ENCODE measurements at places on chromosomes 13 and 19.

GRCh38 chr13:75724752-75725517 lies 88.8 kb downstream of the LMO7 start:
- no peak for DNase-seq

- no peak for DNase-seq
Observed at GRCh38 chr13:39159393-39159792, 121.1 kb downstream of the NHLRC3 start.

GRCh38 chr13:56561327-56561726 lies 579.4 kb upstream of the PRR20A start:
- DNase-seq, result no peak

DNA sequence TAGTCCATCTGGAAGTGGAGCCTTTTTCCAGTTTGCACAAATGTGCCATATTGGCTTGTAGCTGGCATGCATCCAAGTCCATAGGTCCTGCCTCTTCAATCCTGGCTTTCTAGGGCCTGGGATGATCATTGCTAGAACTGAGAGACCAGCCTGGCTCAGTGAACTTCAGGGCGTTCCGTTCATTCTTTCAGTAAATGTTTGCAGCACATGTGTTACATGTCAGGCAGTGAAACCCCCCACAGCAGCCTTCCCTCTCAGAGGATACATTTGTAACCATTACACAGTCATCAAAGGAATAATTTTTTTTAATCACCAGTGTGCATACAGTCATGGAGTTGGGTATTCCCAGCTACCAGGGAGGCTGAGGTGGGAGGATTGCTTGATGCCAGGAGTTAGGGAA lies 9.7 kb downstream of the FUT2 start:
- no peak for DNase-seq

- DNase-seq, result no peak
Observed at GRCh38 chr13:98741741-98742435, 10.6 kb downstream of the SLC15A1 start.

DNA sequence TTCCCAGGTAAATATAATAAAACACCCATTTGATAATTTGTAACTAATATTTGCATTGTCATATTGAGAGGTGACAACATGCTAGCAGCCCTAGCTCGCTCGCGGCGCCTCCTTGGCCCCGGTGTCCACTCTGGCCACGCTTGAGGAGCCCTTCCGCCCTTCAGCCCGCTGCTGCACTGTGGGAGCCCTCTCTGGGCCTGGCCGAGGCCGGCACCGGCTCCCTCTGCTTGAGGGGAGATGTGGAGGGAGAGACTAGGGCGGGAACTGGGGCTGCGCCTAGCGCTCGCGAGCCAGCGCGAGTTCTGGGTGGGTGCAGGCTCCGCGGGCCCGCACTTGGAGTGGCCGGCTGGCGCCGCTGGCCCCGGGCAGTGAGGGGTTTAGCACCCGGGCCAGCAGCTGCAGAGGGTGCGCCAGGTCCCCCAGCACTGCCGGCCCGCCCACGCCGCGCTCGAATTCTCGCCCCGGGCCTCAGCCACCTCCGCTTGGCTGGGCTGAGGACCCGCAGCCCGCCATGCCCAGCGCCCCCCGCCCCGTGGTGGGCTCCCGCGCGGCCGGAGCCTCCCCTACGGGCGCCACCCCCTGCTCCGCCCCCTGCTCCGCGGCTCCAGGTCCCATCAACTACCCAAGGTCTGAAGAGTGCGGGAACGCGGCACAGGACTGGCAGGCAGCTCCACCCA lies 594.4 kb downstream of the SLITRK6 start:
- DNase-seq, result no peak

- no peak for DNase-seq
Observed at GRCh38 chr13:62593804-62594203, 1178.2 kb upstream of the PCDH20 start.

DNA sequence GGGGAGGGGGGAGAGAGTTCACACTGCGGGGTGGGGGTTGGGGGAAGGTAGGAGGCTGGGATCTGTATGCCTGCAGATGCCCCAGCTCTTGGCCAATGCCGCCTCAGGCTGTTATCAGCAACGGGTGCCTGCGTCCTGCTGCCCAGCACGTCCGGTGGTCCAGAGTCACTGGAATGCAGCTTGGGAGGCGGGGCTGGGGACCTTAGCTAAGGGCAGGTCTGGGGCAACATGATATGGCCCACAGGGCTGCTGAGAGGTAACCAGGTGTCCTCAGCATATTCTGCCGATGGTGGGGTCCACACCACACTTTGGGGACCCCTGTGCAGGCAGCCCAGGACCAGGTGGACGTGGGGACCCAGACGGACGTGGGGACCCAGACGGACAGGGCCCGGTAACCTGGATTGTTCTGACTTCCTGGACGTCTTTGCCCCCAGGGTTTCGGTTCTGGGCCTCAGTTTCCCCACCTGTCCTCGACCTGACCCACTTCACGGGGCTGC lies 668 bp upstream of the ARHGAP45 start:
- DNase-seq, result no peak

DNA sequence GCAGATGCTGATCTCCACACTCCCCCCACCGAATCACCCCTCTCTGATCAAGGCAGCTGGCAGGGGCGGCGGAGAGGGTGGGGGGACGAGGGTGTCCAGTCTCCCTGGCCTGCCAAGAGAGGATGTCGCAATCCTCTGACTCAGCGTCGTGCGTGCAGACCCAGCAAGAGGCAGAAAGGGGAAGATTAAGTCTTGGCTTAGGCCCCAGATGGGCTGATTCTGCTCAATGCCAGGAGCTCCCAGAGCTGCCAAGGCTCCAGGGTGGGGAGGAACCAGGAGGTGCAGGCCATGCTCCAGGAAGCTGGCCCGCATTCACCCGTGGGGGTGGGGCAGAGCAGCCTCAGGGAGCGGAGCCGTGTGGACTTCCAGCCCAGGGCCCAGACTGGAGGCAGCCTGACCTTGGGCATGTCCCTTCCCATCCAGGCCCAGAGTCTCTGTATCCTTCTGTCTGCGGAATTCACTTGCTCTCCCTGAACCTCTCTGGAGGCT lies 6.6 kb upstream of the BCL3 start:
- DNase-seq, result peak; percentile 75

DNA sequence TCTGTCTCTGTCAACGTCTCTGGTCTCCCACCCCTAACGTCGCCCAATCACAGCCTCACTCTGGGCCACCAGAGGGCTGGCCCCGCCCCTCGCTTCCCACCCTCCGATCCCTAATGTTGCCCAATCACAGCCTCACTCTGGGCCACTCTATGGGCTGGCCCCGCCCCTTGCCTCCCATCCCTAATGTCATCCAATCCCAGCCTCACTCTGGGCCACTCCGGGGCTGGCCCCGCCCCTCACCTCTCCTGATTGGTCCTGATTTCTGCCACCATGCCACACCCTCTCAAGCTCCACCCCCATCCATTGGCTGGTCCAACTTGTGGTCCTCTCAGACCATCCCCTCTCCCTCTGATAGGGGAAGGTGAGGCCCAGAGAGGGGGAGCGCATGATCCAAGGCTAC lies 24.9 kb downstream of the CELF5 start:
- no peak for DNase-seq

GRCh38 chr19:51326216-51327065 lies 15.0 kb downstream of the IGLON5 start:
- DNase-seq, result no peak

GRCh38 chr13:93378184-93378583 lies 151.6 kb downstream of the GPC6 start:
- DNase-seq, result no peak

- no peak for DNase-seq
Observed at GRCh38 chr19:32458500-32459123, 53.0 kb downstream of the DPY19L3 start.

DNA sequence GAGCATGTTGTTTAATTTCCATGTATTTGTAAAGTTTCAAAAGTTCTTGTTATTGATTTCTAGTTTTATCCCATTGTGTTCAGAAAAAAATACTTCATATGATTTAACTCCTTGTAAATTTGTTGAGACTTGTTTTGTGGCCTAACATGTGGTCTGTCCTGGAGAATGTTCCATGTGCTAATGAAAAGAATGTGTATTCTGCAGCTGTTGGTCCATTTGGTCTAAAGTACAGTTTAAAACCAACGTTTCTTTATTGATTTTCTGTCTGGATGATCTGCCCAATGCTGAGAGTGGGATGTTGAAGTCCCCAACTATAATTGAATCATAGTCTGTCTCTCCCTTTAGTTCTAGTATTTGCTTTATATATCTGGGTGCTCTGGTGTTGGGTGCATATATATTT lies 34.9 kb upstream of the TPP2 start:
- DNase-seq, result no peak

GRCh38 chr13:70792121-70792520 lies 683.9 kb upstream of the KLHL1 start:
- no peak for DNase-seq

DNA sequence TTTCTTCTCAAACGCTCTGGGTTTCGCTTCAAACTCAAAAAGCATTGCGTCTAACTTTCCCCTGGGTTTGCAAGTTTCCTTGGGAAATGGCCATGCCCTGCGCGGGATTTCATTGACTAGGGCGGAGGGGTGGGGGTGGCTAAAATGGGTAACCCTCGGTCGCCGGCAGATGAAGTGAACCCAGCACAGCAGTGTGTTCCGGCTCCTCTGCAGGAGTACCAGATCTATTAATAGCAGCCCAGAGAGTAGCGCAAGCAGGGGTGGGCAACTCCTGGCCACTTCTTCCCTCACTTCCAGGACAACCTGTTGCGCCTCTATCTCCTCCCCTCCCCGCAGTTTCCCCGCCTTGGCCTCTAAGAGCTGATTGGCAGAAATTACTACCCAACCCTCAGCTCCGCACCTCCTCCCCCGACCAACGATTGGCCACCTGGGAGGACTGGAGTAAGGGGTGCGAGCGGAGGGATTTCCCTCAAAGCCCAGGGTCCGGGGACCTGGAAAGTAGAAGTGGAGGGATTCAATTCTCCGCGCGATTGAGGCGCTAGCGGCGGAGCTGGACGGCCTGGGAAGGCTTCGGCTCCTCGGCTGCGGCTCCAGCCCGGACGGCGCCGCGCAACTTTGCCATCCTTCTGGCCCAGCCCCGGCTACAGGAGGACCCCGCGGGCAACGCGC lies at the start of gene FREM2:
TSS of gene FREM2 (plus strand) at position 501 of the 669 bp plus-strand sequence. CDS start 268 bp downstream, outside the sequence.
- no peak for DNase-seq

- peak; percentile 22 for DNase-seq
Observed at GRCh38 chr13:109369353-109370052, 416.9 kb downstream of the IRS2 start.

- no peak for DNase-seq
Observed at GRCh38 chr19:1073956-1074517, 7.1 kb downstream of the ARHGAP45 start.

- DNase-seq, result no peak
Observed at GRCh38 chr13:31101472-31102170, 60.1 kb downstream of the HSPH1 start.

GRCh38 chr19:41323023-41323422 lies 13.1 kb downstream of the CCDC97 start:
- no peak for DNase-seq

- DNase-seq, result no peak
Observed at GRCh38 chr13:73059460-73060250, 850 bp downstream of the KLF5 start.

- no peak for DNase-seq
Observed at GRCh38 chr13:109205315-109205714, 575.9 kb downstream of the MYO16 start.

DNA sequence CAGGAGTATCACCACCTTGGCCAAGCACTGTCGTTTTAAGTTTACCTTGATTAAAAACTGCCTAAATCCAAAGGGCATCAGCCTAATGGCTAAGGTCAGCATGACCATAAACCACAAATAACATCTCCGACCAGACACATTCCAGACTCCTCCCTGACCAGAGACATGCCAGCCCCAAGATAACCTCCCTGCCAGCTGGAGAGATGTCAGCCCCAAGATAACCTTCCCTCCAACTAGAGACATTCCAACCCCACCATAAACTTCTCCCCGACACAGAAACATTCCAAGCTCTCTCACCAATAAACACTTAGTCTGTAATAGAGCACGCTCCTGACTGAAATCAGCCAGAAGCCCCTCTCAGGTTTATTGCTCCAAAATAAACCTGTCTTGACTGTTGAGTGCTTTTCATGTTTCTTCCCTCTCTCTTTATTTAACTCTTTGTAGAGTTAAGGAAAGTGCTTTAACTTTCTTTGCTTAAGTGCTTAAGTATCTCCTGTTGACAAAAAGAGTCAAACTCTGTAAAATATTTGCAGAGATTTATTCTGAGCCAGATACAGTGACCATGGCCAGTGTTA lies 36.5 kb downstream of the WDR87 start:
- no peak for DNase-seq

- no peak for DNase-seq
Observed at GRCh38 chr13:113051641-113052040, 54.0 kb upstream of the F7 start.

DNA sequence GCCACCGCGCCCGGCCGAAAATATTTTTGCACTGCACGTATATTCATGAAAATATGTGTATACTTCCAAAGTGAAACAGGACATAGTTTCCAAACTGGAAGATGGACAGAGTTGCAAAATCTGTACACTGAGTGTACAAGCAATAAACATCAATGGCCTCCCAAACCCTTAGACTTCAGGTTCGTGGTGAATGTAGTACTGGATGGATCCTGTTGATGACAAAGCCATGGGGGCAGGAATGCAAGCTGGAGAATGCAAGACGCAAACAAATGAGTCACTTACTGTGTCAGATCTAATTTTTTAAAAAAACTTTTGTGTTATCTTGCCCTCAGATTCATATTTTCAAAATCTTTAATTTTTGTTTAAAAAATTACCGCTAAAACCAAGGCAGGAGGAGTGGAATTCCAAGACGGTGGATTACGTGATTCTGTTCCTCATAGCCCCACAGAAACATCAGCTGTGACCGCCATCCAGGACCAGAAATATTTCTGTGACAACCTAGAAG lies 12.7 kb upstream of the LILRA2 start:
- no peak for DNase-seq

GRCh38 chr13:110867380-110867779 lies 47.5 kb downstream of the ANKRD10 start:
- DNase-seq, result no peak

- DNase-seq, result no peak
Observed at GRCh38 chr13:29453617-29454011, 141.9 kb downstream of the SLC7A1 start.

- no peak for DNase-seq
Observed at GRCh38 chr13:74550039-74550438, 415.8 kb upstream of the KLF12 start.

- DNase-seq, result peak; percentile 58
Observed at GRCh38 chr19:3986260-3987041, 1.2 kb upstream of the EEF2 start.

GRCh38 chr19:24040621-24041020 lies 46.4 kb upstream of the ZNF254 start:
- no peak for DNase-seq

- DNase-seq, result no peak
Observed at GRCh38 chr13:90680826-90681225, 666.7 kb upstream of the MIR17HG start.

DNA sequence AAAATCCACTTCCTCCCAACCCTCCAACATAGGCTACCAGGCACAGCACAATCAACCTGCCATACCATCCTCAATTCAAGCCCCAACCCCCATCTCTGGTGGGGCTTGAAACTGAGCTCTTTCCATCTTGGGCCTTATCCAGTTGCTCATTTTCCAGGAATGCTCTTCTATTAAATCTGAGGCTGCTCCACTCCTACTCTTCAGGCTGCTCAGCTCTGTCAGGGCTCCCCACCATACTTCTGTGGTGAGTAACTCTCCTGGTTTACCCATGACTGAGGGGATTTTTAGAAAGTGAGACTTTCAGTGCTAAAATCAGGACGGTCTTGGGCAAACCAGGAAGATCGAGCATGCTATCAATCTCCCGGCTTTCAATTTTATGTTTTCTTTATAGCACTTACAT lies 512.8 kb downstream of the LMO7 start:
- DNase-seq, result no peak

GRCh38 chr13:60959427-60959826 lies 456.2 kb downstream of the PCDH20 start:
- DNase-seq, result no peak

GRCh38 chr19:29676586-29676985 lies 11.3 kb downstream of the PLEKHF1 start:
- peak; percentile 15 for DNase-seq

All from C1 segment of cervical spinal cord (tissue), 14 donors.